Frontal cortex (tissue), 4 donors: ENCODE measurements at places on chromosomes 1 and 21.

GRCh38 chr1:172530000-172530399 lies 3.0 kb upstream of the SUCO start:
- DNase-seq: no peak

- peak; percentile 36 for DNase-seq
Observed at GRCh38 chr1:227945891-227946623, 1.7 kb downstream of the WNT9A start.

DNA sequence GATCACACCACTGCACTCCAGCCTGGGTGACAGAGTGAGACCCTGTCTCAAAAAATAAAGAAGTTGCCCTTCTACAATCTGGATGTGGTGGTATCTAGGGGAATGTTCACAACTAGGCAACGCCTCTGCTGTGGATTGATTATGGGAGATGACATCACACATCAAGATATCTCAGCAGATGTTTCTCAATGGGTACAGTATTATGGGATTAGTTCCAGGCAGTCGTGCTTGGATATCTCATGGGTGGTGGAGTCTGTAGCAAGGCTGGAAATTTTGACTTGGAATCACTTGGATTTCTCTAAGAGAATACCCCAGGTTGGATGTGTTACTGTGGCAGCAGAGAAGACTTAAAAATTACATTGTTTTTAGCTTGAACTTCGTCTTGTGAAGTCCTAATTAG lies 7.7 kb downstream of the IFNAR2 start:
- DNase-seq: no peak

GRCh38 chr1:94602802-94603625 lies 61.5 kb upstream of the F3 start:
- no peak for DNase-seq
